Stimulated activated naive CD8-positive, alpha-beta T cell treated with anti-CD3 and anti-CD28 coated beads, Interleukin-15, amount 100 ng/mL, for 72 hours (primary cell): ENCODE measurements at places on chromosomes 1 and 21.
A peak's percentile ranks its signal among the peaks of the same experiment; 100 is the strongest.

- no peak for DNase-seq
These were observed 42.2 kb upstream of the SELENON start for GRCh38 chr1:25757846-25758185.

GRCh38 chr1:234989479-234990327, 138.9 kb downstream of the TOMM20 start:
- peak; percentile 56 for DNase-seq

DNA sequence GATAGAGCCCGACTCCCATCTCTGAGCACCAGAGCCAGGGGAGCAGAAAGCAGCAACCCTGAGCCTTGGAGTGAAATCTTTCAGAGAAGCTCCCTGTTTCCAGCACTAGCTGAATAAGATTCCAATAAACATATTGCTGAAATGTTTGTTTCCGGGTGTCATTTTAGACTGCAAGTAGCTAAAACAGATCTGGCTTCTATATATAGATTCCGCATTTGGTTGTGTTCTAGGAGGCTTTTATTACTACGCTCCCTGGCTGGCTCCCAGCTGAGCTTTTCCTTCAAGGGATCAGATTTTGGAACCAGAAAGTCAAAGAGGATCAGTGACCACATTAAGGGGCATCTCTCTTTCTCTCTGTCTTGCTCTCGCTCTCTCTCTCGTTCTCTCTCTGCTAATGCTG, 88.2 kb downstream of the PAPPA2 start:
- DNase-seq = no peak

GRCh38 chr1:62452951-62453350, 16.1 kb downstream of the USP1 start:
- no peak for DNase-seq

DNA sequence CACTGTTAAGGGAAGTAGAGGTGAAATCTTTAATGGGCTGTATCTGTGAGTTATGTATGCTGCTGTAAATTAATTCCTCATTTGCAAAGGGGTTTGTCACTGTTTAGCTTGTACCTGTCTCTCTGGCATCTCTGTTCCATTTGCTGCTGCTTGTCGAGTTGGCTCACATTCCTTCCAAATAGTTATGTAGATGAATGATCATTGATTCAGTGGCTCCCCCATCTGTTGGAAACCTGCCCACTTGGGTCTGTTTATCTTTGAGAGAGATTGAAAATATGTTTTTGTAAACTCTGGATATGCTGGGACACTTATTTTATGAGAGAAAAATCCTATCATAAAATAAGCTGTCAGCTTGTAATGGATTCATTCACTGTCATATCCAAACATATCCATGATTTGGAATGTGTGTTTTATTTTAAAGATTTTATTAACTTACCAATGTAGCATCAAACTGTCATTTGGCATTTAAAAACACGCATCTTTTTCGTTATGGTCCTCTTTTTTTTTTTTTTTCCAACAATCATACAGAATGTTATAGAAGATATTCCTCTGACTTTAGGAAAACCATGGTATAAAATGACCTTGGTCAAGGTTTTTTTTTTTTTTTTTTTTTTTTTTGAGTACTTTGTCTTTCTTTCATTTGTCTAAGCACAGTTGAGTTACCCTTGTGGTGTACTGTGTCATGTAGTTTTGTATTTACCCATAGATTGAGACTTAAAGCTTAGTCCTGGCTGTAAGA, 3.5 kb downstream of the RYR2 start:
- DNase-seq = no peak

DNA sequence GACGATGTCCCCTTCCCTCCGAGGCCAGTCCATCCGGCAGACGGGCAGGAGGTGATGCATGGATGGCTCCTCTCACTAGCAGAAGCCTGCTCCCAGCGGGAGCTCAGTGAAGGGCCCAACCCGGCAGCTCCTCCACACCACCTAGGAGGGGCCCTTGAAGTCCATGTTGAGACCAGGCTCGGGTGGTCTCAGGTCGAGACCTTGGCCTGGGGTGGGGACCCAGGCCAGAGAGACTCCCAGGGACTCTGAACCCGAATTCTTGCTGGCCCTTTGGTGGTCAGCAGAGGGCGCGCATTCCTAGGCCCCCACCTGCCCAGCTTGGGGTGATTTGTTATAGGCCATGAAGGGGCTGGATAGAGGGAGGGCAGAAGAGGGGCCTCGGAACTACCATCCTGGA, 642 bp upstream of the NT5C1A start:
- DNase-seq = no peak

DNA sequence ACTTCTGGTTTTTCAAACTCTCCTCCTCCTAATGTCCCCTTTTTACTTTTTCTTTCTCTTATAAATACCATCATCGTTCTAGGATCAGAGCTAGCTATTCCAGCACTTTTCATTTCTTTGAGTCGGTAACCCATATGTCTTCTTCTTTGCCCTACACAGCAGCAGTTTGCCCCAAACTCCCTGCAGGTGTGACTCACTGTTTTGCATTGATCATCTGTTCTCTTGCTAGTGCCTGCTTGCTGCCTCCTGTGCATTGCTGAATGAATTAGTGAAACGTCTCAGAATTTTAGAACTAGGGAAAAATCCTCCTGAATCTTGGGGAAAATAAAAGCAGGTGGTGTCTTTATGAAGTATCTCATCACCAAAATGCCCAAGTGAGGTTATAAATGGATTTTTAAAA, 21.7 kb downstream of the KCNK2 start:
- DNase-seq = no peak

DNA sequence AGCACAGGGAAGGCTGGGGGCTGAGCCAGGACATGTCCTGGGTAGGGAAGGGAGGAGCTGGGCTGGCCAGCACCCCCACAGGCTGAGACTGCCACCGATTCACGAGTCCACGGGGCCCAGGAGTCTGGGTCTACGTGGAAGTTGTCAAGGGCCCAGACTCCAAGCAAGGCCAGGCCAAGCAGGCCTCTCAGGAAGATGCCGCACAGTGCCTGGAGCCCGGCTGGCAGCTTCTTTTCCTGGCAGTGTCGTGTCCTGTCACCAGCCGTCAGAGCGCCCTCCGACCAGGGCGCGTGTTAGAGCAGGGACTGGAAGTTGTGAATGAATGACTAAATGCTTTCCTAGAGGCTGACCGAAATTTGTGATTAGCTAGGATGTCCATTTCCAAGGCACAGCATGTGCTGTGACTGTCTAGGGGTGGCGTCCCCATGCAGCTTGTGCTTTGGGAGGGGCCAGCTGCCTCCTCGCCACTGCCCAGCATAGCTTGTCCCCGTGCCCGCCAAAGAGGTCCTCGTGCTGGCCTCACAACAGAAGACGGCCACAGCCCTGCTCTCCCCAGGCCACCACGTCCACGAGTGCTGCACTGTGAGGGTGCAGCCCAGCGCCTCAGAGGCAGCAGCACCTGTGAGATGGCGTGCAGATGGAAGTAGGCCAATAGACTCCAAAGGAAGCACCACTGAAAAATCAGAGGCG, 147.4 kb upstream of the COL6A1 start:
- DNase-seq = no peak

DNA sequence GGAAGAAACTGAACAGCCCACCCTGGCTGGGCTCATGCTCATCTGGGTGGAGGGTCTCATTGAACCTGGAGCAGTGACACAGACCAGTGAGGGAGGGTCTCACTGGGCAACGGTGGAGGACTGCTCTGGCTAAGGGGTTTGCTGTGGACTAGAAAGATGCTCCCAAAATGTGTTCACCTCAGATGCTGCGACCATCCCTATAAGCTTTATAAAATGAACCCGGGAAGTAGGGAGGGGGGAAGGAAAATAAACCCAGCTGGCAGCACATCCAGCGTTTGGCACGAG, 34.5 kb upstream of the LBR start:
- DNase-seq = no peak
